HepG2 (cell line): ENCODE measurements at places on chromosomes 2 and 18. TPM values are rescaled to one million over a fixed set of nuclear protein-coding genes. Genes with fewer than 3 reads are reported as not detected.

- no peak for DNase-seq
Measured at GRCh38 chr2:100429726-100430125, 12.3 kb upstream of the CHST10 start.

ASNSD1 gene
- 96.6 and 166 TPM in 2 replicates for total RNA-seq

DNA sequence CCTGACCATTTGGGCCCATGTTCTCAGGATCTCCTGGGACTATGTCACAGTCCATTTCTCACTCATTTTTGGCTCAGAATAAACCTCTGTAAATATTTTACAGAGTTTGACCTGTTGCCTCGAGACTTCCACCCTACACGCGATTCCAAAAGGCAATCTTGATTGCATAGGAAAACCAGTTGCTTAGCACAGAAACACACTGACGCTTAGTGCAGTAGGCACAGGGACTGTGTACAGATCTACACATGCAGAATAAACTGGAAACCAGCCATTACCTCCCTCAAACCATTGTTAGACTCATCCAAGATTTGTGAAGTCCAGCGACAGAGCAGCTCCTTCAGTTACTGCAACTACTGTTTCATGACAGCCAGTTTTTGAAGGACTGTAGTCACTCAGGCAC is 73.0 kb downstream of the NCKAP5 start:
- DNase-seq = no peak

- no peak for DNase-seq
Measured at GRCh38 chr18:39843546-39843945, 2111.5 kb upstream of the PIK3C3 start.

DNA sequence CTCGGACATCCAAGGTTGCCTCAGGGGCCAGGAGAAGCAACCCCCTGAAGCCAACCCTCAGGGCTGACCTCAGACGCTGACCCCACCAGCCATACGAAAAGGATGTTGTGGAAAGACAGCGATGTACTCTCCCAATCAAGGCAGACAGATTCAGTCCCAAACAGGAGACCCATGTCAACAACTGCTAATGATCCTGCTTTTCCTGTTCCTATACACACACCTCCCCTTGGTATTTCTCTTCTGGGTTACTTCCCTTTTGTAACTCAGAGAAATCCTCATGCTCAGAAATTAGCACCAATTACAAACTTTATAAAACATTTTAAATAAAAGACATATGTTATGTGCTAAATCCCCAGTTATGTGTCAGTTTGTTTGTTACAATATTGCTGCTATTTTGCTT is 120.8 kb downstream of the PID1 start:
- DNase-seq = no peak

GRCh38 chr2:99140860-99141109 is 722 bp upstream of the C2orf15 start:
- DNase-seq = no peak

WNT6 gene
- total RNA-seq = 0.20 TPM in 1 of 2 replicates, not detected in the other

DNA sequence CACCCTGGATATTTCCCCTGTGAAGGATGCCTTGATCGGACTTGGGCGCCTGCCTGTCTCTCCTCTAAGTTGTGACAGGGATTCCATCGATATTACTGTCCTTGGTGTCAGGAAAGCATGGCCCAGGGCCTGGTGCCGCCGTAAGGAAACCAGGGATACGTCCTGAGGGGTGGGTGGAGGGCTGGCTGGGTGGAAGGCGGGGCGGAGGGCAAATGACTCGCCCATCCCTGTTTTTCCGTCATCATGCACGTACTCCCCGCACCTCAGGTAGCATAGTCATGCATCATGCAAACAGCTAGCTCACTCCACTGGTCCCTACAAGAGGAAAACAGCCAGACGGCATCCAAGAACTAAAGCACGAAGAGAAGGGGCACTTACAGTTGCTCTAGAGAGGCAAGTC is 57.1 kb downstream of the PXDN start:
- DNase-seq = no peak

DNA sequence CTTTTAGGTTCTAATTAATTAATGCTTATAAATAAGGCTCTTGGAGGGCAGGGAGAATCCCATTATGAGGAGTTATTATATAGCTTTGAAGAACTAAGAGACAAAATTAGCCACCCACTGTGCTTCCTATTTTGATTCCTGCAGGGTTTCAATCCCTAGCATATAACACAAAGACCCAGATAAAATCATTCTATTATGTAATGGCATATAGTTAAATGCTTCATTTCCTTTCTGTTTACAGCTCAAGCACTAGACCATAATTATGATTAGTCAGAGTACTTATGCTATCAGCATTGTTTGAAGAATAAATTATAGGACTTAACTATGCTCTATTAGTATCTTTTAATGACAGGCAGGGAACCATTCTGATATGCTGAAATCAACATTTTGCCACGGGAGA is 9.1 kb downstream of the GPR155 start:
- no peak for DNase-seq
